COLO829 (cell line): ENCODE measurements at places on chromosomes 2 and 18.

DNA sequence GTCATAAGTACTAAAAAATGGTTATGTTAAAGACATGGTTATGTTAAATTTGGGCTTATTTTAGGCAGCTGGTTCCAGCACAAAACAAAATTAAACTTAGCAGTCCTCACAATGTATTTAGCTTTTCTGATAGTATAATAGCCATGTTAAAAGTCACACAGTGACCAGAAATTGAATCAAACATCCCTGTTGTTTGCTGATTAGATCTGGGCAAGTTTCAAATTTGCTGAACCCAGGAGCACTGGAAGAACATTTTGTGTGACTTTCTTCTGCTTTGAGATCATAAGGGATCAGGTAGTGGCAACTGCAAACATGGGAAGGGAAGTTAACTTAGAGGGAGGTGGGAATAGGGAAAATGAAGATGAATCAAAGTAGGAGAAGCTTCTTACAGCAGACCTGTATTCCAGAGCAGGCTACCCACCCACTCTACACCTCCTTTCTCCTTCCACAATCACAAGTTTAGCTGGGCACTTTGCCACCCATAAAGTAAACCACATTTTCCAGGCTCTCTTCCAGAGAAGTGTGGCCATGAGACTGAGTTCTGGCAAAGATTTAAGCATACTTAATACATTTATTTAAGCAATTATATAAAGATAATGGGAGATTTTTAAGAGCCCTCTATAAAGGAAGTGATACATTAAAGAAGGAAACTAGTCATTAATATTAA, 616.1 kb upstream of the LRATD1 start:
- no peak for DNase-seq

DNA sequence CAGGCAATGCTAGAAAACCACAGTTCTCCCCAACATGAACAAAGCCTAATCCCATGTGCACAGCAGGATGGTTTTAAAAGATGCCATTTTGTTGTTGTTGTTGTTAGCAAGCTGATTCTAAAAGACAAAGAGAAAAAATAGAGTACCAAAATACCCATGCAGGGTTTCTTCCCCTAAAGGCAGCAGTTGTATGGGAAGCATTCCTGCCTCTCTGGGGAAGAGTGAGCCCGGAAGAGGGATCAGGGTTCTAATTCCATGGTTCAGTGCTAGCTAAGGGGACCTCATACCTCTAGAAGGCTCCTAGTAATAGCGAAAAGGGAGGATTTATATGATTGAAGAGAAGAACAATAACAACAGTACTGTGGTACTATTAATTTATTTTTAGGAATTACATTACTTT, 327.6 kb downstream of the DPP10 start:
- DNase-seq: no peak

- DNase-seq: no peak
Observed at GRCh38 chr2:128452536-128453530, 134.2 kb upstream of the HS6ST1 start.

GRCh38 chr18:49400398-49401072, 59.9 kb downstream of the DYM start:
- DNase-seq: no peak

GRCh38 chr2:128770143-128771085, 451.7 kb upstream of the HS6ST1 start:
- no peak for DNase-seq

- DNase-seq: no peak
Observed at GRCh38 chr2:25979001-25979400, 3.3 kb downstream of the KIF3C start.

DNA sequence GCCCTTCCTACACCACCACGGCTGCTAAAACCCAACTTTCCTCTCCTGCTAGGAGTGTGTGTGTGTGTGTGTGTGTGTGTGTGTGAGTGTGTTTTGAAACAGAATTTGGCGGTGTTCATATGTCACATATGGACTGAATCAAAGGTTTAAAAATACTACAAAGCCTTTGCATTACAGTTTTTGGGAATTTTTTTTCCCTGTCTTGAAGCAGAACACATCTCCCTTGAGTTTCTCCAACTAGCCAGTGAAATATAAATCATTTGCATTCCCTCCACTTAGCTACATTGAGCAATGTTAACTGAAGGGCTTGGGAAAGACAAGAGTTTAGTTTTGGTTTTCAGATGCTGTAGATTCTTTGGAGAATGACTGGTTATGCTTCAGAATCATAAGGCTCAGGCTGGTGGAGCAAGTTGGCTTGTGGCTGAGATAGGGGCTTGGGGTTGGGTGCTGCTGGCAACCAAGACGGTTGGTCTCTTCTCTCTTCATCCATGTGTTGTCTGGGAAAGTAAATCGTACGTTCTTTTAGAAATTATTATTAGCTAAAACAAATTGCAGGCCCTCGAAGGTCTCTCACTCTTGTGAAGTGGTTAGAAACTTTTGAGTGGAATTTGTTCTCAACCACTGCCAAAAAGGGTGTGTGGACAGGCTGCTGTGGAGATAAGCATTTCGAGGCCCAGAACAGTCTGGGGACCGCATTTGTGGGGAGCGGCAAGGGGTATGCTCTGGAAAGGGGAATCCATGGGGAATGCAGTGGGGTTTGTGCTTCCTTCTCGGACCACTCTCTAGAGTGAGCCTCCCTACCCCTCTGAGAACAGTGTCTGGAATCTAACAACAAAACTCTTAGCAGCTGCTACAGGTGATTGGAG, 1.4 kb downstream of the NRP2 start:
- no peak for DNase-seq

DNA sequence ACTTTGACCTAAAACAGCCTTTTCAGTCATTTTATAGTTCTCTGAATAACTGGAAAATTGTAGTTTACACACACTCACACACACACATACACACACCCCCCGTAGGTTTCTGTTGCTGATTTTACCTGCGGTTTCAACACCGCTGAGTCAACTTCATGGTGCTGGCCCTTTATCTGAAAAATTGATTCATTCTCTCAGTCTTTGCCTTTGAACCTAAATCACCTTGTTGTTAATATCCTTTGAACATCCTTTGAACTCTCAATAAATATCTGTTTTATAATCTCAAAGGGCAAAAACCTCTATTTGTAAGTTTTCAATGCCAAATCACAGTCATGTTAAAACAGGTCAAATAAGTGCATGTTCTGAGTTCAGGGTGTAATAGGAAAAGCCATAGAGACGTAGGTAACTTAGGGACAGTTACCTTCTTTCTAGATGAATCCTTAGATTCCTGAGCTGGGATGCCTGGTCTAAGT, 109.0 kb upstream of the BZW1 start:
- no peak for DNase-seq

DNA sequence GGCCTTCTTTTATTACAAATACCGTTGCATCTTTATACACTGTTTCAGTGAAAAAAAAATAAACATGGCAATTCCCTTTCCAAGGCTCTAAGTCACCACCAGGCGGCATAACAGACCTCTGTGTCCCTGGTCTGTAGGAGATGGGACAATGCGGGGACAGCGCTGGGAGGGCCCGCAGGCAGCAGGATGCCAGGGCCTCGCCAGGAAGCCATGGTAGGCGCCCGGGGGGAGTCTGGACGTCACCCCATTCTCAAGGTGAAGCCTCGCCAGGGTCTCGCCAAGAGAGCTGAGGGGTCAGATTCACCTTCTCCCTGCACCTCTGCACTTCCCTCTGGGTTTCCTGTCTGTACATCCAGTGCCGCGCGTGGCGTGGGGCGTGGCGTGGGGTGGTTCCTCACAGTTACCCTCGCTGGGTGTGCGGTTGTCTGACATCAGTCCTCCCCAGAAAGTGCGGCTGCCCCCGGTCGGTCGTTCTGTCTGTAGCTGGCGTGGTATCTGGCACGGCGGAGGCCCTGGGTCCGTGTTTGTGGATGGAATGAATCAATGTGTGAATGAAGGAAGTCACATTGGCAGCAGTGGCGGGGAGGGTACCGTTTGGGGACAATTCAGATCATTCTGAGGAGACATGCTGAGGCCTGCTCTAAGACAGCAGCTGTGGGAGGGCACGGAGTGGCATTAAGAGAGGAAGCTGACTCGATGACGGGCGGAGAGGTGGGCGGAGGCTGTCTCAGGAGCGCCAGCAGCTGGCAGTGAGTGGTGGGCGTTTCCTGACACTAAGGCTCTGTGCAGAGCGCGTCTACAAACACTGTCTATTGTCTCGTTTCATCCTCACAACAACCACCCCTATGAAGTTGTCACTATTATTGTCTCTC, 46.0 kb downstream of the LRRFIP1 start:
- DNase-seq: peak; percentile 60

DNA sequence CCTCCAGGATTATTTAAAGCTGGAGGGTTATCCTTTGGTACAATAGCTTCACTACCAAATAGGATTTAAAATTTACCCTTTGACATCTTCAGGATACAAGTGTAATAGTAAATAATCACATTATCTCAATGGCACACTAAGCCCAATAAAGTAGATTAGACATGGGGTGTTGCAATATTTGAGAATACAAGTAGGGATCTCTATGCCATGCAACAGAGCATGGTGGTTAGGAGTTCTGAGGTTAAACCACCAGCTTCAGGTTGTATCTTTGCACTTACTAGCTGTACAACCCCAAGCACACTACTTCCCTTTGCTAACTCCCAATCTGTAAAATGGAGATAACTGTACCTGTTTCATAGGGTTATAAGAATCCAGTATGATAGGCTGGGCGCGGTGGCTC, 6.2 kb downstream of the MBD2 start:
- DNase-seq: no peak

DNA sequence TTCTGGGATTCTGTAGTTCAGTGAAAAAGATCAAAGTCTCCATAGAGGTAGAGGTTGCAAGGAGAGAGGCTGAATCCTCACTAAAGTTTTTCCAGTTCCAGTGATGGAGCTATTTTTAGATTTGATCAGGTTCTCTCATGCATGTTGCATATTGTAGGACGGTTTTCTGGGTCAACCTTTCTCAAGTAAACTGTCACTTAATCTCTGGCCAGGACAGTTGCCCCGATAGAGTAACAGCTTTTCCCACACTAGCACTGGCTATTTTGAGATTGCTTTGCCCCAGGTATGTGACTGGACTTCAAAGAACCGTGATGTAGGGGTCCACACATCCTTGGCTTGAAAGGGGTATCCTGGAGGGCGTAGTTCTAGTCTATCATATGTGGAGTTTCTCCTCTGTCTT, 101.2 kb upstream of the MSH2 start:
- no peak for DNase-seq

GRCh38 chr2:84649487-84650142, 133.3 kb downstream of the DNAH6 start:
- no peak for DNase-seq

- DNase-seq: no peak
Observed at GRCh38 chr2:24816884-24817283, 23.7 kb downstream of the CENPO start.

DNA sequence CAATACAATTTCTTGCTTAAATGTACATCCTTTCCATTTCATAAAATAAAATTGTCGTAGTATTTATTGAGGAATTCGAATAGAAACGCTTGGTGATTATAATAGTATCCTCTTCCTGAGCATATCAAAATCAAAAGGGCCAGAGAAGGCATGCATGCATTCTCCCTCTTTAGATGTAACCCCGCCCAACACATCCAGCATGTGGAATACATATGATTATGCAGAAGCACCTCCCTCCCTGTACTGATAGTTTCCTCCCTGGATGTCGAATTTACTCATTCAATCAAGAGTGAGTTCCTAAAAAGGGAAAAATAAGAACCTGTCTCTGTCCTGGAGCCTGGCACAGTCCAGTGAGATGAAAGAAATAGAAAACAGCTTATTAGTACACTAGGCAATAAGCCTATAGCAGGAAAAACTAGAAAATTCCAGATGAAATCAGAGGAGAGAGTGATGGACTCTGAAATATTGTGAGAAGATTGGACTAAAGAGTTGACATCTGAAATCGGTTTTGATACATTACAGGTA, 262.9 kb downstream of the RDH14 start:
- no peak for DNase-seq

DNA sequence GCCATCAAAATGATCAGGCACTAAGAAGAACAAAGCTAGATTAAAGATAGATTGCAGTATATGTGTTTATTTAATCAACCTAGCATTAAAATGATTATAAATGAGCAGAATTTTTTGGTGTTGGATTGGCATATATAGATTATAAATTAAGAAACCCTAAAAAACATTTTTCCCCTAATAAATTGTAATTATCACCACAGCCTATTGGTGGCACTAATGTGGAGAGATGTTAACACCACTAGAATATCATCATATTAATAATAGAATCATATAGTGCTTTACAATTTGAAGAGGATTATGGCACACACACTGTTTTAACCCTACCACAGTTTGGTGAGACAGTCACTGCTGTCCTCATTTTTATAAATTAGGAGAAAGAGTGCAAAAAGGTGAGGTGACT, 112.4 kb upstream of the RND3 start:
- no peak for DNase-seq

DNA sequence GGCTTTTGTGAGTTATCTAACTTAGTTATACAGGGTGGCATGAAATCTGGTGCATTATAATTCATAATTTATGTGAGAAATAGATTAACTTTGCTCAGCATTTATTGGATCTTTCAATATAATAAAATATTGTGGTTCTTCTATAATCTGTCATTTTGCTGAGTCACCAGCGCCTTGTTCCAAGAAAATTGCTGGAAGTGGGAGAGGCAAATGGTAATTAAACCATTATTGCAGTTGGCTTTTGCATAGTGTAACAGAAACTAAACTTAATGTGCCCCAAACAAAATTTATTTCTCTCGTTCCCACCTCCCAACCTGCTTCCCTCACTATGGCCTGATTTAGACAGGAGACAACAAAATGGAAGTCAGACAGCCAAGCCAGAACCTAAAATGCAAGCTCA, 146.3 kb downstream of the GALR1 start:
- no peak for DNase-seq

GRCh38 chr2:26457695-26458364, 20.1 kb downstream of the OTOF start:
- DNase-seq: no peak

DNA sequence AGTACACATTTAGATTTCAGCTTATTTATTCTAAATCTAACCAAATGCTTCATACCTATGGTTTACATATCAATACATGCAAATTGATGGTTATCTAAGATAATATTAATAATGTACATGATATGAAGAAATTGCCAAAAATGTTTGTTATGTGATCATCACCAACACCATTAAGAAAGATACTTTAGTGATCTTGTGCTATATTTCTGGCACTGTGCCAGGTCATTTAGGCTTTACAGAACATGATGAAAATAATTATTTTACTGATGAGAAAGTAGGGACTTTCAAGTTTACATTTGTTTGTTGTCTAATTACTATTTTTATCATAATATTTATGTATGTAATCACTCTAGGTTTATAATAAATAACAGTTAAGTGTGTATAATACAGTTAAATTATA, 158.3 kb downstream of the GULP1 start:
- no peak for DNase-seq
